Choroid plexus epithelial cell (primary cell): ENCODE measurements at places on chromosomes 12 and 14.

GRCh38 chr12:121524196-121524916 is 56.5 kb downstream of the KDM2B start:
- DNase-seq: no peak

GRCh38 chr14:100406505-100407131 is 83.5 kb downstream of the SLC25A47 start:
- DNase-seq: no peak

- peak; percentile 67 for DNase-seq
These were observed 3.5 kb upstream of the ANKRD52 start for GRCh38 chr12:56261503-56262232.

- DNase-seq: no peak
These were observed 23.8 kb downstream of the NEUROD4 start for GRCh38 chr12:55043542-55043941.

GRCh38 chr14:95240859-95241813 is 78.6 kb downstream of the CLMN start:
- no peak for DNase-seq

GRCh38 chr12:46888568-46888967 is 62.8 kb upstream of the SLC38A4 start:
- DNase-seq: no peak

DNA sequence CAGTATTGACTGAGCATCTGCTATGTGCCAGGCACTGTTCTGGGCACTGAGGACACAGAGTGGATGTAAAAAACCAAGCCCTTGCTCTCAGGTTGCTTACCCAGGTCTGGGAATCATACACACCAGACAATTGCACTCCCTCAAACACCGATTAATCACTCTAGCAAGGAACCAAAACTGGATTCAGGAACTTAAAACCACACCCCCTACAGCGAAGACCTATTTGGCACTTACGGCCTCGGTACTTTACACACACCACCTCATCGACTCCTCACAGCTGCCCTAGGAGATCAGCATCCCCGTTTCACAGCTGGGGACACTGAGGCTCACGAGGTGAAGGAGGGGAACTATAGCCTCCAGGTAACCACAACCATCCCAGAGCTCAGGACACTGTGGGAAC is 1.6 kb downstream of the GLTP start:
- no peak for DNase-seq

- DNase-seq: no peak
These were observed 243.5 kb upstream of the DAAM1 start for GRCh38 chr14:58944968-58945356.

DNA sequence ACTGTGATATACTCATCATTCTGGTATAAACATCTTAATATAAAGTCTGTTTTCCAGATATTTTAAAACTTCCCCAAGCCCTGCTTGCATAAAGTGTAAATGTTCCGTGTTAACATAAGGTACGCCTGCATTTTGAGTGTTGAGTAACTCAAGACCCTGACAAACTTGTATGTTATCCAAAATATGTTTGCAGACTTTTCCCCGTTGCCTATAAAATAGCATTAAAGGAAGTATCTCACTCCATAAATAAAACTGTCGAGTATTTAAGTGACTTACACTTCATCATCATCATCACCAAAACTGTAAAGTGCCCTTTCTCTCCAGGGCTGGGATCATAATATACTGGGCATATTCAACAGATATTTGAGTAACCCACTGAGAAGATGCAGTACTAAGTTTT is 64.6 kb upstream of the TSPAN8 start:
- DNase-seq: no peak
